CD4-positive, alpha-beta T cell treated with Interleukin-15 for 4 hours (primary cell): ENCODE measurements at places on chromosomes 2 and 18.

GRCh38 chr2:30492619-30493018, 45.6 kb downstream of the LCLAT1 start:
- no peak for DNase-seq

DNA sequence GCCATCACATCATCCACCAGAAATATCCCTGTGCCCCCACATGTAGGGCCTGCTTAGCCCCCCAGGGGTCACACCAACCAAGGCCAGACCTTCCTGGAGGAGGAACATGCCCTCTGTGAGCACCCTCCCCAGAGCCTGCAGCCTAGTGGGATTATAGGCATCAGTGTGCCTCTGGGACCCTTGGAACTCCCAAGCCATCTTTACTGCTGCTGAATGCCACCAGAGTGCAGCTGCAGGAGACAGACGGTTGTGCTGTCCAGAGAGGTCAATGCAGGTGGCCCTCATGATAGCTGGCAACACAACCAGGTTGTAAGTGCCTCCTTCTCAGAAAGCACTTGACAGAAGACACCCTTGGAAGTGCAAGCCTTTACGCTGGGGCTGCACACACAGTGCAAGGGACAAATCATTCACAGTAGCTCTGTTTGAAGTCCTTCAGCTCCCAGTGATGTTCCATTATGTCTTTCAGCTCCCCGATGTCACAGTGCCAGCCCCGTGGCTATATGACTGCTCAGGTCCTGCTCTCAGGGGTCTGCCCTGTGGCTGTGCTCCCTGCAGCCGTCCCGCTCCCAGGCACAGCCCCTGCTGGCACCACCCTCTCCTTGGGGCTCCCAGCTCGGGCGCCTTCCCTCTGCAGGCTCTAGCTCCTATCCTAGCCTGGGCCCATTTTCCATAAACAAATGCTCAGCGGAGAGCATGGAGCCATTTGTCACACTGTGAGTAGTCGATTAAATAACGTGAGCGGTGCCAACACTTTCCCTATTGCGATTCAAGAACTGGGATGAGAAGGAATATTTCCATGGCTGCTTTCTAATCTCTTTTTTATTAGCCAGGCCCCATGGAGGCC, 65.1 kb downstream of the EDAR start:
- no peak for DNase-seq

- DNase-seq: no peak
Measured at GRCh38 chr2:119011162-119011909, 69.3 kb downstream of the MARCO start.

GRCh38 chr2:192551760-192552159, 357.0 kb upstream of the TMEFF2 start:
- no peak for DNase-seq

GRCh38 chr2:15177103-15177502, 384.0 kb downstream of the NBAS start:
- DNase-seq: peak; percentile 69

DNA sequence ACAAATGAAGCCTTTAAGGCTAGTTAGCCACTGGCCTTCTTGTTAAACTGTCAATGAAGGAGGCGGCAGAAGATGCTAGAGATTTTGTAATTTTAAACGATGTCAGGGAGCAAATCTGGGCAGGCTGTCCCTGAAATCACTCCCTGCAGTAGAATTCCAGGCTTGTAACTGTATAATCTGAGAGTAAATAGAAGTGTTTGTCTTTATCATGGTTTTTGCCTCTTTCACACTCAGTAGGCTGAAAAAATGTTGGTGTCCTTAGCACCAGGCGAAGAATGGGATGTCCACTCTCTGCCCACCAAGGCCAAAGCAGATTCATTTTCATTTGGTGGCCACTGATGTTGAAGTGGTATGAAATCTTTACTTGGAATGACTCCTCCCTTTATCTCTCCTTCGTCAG, 136.9 kb upstream of the THSD7B start:
- DNase-seq: no peak

DNA sequence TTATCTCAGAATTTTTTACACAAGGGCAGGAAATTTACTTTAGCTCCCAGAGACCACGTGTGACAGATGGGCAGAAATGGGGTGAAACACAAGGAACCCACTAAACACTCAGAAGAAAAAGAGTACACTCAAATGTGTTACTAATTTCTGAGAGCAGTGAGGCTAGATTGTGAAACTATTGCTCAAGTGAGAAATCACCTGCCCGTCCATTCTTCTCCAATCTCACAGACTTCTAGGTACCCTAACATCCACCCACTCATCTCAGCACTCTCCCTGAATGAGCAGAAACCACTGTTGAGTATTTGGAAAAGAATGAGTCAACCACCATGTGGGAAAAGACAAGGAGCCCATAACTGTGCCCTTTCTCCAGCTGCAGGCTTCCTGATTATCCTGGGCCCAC, 293.0 kb upstream of the CDH2 start:
- no peak for DNase-seq

GRCh38 chr2:152525277-152525838, 190.4 kb downstream of the FMNL2 start:
- DNase-seq: no peak

- DNase-seq: no peak
Measured at GRCh38 chr2:177153805-177154204, 58.8 kb upstream of the HNRNPA3 start.

DNA sequence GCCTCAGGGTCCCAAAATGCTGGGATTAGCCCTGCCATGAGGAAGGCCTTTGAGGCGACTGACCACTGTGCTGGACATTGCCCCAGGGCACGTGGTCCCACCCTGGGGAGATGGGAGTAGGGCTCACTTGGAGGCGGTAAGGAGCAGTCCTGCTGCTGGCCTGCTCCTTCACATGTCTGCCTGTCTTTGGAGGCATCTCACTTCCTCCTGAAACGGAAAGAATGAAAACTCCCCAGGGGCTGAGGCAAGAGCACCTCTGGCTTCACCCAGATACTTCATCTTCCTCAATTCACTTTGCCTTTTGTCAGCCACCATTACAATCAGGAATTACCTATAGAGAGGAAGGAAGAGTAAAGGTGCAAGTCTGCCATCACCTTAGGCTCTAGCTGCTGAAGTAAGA, 59.9 kb upstream of the GATA6 start:
- no peak for DNase-seq

DNA sequence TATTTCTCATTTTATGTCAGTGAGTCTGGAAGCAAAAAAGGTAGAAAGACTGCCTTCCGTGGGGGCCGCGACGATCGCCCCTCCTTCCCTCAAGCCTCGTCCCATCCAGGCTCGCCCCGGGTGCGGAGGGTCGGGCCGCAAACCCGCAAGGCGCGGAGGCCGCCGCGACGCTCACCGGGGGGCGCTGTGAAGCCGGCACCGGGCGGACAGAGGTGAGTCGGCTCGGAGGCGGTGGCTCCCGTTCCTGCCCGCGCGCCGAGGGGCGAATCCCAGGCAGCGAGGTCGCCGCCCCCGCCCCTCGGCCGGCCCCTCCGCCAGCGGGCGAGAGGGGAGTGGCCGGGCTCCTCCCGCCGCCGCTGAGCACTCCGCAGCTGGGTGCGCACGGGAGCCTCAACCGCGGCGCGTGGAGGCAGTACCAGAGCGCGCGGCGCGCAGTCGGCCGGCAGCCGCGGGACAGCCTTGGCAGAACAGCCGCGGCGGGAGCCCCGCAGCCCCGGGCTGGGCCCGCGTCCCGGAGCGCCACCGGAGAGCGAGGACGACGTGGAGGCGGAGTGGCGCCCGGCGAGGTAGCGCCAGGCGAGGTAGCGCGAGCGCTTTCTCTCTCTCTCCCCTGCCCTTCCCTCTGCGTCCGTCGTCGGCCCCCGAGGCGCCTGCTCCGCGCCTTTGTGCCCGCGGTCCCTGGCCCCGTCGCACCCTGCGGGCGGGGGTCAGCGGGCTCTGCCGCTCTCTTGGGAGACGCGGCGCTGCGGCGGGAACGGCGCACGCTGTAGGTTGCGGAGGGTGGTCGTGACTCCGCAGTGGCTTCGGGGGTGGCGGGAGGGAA, at the start of gene MYO1B:
TSS of gene MYO1B (plus strand) at position 359 of the 823 bp plus-strand sequence. CDS start 31,492 bp downstream, outside the sequence.
- DNase-seq: peak; percentile 22

GRCh38 chr2:169108099-169108884, 38.9 kb downstream of the DHRS9 start:
- DNase-seq: no peak

DNA sequence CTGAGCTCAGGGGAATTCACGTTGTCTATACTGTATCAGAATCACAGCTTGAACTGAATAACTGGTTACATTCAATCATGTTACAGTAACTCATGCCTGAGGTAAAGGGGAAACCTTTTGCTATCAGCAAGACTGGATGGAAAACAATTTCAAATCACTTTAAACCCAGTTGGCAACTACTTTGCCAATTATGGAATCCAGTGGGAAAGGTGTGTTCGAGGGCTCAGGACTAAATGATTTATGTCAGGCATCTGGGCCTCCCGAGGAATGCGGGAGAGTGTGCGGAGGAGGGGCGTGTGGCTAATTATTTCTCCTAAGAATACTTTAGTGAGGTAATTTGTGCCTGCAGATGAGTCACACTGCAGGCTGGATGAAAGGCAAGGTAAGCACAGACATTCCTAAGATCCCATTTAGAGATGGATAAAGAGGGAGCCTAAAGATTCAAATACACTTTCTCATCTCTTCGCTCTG, 100.1 kb downstream of the HRH4 start:
- no peak for DNase-seq

DNA sequence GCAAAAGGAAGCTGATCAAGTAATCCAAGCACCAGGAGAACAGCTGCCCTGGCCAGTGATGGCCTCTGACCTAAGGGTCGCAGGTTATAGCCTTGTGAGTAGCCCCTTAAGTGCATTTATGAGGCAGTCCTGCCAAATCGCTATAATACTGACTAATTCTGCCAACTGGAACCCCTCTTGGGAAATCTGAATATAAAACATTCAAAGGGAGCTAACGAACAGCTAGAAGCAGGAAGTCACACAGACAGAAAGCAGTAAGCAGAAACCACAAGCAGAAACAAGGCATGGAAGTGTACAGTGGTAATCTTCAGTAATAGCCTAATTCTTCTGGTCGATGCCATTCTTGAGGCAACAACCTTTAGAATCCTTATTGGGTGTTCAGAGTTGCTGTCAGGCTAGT, 521.3 kb downstream of the METTL4 start:
- no peak for DNase-seq

DNA sequence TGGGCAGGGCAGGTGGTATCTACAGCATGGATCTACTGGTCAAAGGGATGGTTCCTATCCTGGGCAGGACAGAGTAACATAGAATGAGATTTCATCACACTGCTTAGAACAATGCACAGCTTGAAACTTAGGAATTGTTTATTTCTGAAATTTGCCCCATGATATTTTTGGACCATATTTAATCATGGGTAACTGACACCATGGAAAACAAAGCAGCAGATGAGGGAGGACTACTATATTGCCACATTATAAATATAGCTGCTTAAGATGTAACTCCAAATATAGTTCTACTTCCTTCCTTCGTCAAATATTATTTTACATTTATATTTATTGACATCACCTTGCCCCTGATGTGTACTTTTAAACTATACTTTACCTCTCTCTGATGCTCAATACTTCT, 254.7 kb downstream of the PTPRM start:
- DNase-seq: no peak

DNA sequence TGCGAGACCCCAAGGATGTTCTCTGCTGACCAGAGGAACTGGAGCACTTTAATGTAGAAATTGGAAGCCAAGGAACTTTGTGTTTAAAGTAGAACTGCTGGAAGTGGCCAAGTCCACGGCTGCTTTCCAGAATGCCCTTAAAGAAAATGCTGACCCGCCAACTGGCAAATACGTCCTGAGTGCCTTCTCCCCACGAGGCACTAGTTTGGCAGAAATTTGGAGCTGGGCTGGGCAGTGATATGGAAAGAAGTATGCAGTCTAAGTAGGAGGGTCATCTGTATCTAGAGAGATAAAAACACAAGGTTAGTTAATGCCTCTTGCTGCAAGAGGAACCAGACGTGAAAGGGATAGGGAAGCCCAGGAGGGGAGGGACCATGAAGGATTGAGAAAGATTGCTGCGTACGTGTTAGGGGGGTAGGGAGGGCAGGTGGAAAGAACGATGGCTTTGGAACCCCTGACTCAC, 59.3 kb upstream of the RFX8 start:
- no peak for DNase-seq
